GM12878 (cell line): ENCODE measurements at places on chromosomes 16 and 17.

GRCh38 chr17:21061971-21062526, 19.2 kb upstream of the USP22 start:
- DNase-seq: peak; percentile 55

GRCh38 chr16:55651841-55652824, 3.7 kb upstream of the SLC6A2 start:
- no peak for DNase-seq

DNA sequence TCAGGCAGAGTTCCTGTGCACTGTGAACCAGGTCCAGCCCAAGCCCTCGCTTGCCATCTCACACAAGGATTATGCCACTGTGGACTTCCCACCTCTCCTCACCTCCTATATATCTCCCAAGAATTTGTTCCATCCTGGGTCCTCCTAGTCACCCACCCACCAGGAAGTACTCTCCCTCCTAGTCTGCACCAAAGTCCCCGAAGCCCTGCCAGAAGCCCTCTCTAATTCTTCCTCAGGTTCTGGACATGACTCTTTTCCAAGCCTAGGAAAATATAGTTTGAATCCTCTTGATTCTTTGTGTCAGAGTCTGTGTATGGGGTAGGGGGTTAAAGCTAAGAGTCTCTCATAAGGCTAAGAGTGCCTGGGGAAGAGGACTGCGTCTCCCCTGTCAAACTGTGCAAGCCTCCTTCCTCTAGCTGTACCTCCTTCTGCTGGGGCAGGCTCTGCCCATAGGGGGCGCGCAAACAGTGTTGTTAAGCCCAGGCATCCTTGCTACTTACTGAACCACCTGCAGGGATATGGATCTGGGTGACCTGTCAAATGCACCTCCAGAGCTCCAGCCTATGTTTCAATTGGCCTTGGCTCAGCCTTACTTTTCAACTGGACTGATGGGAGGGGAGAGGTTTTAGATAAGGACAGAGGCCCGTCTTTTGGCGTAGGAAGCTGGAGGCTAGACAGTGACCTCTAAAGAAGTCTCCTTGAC, 16.6 kb upstream of the DLX4 start:
- DNase-seq: no peak

DNA sequence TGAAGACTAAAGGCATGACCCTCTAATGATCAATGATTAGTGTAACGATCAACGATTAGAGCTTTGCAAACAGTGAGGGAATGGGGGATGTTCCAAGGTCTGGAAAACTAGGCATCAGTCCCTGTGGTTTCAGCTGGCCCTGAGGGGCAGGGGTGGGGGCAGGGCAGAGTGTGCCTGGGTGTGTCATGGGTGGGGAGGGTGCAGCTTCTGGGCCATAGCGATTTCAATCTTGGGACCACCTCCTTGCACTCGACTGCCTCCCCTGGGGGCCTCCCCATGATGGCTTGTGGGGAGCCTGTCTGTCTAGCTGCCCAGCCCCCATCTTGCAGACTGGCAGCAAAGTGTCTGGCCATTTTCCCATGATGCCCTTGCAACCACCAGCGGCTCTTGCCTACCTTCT, 8.4 kb downstream of the TAC4 start:
- no peak for DNase-seq

DNA sequence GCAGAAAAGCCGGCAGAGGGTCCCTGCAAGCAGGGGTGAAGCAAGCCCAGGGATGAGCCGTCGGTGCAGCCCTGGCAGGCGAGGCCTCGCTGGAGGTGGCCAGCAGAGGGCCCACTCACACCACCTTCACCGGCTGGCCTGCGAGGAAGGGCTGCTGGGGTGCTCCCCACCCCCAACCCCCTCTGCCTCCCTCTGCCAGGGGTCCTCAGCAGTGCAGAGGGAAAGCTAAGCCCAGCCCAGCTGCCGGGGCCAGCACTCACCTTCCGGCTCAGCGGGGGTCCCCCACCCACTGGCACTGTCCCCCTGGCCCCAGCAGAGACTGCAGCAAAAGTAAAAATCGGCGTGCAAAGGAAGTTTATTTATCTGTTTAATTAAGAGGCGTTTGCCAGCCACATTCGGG, 113.4 kb downstream of the ENGASE start:
- no peak for DNase-seq

GRCh38 chr16:85245307-85246172, 133.3 kb upstream of the CIBAR2 start:
- DNase-seq: no peak

DNA sequence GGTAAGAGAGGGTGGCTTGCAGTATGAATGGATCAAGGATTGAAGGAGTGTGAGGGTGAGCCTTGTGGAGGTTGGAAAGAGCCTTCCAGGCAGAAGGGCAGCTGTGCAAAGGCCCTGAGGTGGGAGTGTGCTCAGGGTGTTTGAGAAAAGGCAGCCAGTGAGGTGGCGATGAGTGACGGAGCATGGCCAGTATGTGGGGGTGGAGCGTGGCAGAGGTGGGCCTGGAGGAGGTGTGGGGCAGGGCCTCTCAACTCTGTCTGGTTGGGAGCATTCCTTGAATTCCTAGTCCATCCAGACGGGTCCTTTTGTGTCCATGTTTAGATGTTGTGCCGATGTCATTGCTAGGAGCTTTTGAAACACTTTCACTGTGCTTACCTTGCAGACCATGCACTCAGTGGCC, 51.3 kb downstream of the EPN2 start:
- DNase-seq: no peak

- peak; percentile 86 for DNase-seq
Observed at GRCh38 chr16:84504420-84505248, at the start of gene MEAK7. Gene MEAK7 (minus strand): TSS chr16:84504659. CDS start chr16:84498086, 6,573 bp downstream.

DNA sequence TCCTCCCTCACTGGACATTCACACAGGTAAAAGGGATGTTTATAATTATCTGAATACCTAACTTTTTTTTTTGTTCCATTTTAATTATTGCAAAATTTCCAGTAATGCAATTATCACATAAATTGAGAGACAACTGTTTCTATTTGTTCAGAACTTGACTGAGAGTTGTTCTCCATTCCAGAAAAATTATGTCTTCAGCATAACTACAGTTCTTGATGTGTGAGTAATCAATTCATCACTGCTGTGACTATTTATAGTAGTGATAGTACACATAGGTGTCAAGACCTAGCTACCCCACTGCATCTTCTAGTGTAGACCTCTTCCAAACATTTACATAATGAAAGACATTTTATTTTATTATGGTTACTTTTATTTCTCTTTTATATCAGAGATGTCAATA, 5.8 kb upstream of the TNRC6A start:
- DNase-seq: no peak

DNA sequence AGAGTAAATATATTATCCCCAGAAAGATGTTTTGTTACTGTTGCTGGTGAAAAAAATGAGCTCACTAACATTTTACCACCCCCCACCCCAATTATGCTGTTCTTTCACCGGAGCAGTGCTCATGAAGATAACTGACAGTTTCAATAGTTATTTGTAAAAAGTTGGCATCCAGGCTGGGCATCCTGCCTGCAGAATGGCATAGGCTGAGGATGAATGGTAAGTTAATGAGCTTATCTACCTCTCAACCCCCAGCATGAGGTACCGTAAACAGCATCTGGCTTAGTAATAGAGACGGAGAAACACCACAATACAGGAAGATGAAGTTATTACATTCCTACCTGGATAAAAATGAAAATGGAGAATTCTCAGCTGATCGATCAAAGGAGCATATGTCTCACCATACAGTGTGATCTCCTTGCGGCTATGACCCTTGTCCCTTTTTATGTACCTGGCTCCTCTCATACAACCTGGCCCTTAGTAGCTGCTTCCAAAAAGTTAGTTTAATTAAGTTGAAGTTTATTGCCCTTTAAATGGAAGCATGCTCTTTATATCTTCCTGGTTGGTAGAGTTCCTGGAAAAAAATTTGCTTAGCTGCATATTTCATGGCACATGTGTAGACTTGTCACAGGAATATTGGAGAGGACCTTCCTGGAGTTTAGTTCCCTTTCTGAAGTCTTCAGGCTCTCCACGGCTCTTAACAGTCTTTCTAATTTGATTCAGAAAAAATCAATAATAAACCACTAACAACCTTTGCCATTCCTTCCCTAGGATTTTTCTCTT, 61.2 kb upstream of the MPHOSPH6 start:
- DNase-seq: no peak

GRCh38 chr16:21937336-21937829, 15.8 kb upstream of the UQCRC2 start:
- no peak for DNase-seq

DNA sequence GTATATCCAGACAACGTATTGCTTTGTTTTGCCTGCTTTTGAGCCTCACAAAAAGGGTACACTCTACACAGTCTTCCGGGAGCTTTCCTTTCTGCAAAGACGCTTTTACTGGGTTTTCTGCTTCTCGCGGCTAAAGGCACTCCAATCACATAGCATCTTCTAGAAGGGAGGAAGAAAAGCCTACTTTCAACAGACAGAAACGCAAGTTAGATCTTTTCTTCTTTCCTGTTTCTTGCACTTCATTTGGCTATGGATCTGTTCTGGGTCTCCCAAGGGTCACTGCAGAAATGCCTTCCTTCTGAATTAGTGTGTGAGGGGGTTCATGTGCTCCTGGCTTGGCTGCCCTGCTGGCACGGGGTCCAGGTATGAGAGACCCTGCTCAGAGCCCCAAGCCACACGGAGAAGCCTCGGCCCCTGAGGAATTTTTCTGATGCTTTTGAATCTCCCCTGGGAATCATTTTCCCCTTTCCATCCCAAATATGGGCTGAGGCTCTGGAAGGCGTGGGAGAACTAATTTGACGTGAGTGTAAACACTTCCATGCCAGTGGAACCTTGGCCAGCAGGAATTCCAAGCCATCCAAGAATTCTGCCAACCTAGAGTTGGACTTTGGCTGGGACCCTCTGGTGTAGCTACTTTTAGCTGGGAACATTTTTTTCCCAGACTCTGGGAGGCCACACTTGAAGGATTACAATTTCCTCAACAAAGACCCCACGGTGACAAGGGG, 49.6 kb upstream of the NKD1 start:
- DNase-seq: no peak

- DNase-seq: no peak
Observed at GRCh38 chr17:56448371-56448770, 145.1 kb upstream of the NOG start.

DNA sequence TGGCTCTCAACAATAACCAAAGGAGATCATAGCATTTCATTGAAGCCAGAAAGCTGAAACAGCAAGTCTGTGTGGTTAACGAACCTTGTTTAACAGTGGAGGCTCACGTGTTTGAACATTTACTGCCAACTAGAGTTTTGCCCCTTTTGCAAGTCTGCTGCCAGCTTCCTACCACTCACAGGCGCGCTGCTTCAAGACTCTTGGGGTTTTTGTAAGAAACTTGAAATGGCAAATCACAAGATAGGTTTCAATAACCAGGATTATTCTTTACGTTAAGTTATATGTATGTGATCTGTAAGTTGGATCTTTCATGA, 1.2 kb downstream of the SNTB2 start:
- no peak for DNase-seq

- no peak for DNase-seq
Observed at GRCh38 chr16:5895976-5896375, 798.4 kb upstream of the EEF2KMT start.

- DNase-seq: no peak
Observed at GRCh38 chr17:76027159-76027839, at the start of gene EVPL. Gene EVPL (minus strand): TSS chr17:76027306. CDS start chr17:76027198, 108 bp downstream.

GRCh38 chr16:4391631-4392381, 20.2 kb downstream of the VASN start:
- DNase-seq: no peak

DNA sequence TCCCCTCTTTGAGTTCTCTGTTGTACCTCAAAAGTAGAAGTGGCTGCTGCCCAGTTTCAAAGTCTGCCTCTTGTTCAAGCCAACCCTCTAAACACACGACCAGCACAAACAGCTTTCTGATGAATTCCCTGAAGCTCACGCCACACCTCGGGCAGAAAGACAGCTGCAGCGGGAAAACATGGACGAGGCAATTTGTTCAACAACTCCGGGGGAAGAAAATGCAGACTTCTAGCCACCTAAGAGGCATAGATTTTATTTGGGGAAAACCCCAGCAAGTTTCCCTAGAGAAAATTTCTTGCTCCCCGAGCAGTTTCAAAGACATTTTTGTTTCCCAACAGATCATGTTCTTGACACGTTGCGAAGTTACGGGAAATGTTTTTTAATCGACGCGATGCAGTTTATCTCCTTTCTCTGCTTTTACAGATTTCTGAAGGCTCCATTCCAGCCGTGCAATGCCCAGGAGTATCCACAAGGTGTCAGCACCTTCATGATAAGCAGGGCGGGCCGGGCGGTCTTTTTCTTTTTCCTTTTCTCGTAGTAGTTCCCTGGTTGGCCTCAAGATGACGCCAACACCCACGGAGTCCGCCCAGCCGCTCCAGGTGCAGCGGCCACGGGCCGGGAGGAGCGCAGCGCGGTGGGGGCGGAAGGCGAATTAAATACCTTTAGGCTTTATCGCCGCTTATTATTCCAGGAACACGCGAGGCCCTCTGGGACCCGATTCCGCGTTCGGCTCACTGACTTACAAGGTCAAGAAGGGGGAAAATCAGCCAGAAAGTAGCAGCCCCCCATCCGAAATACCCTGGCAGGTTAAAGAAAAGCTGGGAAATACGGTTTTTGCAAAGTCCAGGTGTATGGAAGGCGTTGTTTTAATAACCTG, 2.9 kb upstream of the FOXC2 start:
- DNase-seq: peak; percentile 17

GRCh38 chr16:17437127-17437720, 33.5 kb downstream of the XYLT1 start:
- no peak for DNase-seq

DNA sequence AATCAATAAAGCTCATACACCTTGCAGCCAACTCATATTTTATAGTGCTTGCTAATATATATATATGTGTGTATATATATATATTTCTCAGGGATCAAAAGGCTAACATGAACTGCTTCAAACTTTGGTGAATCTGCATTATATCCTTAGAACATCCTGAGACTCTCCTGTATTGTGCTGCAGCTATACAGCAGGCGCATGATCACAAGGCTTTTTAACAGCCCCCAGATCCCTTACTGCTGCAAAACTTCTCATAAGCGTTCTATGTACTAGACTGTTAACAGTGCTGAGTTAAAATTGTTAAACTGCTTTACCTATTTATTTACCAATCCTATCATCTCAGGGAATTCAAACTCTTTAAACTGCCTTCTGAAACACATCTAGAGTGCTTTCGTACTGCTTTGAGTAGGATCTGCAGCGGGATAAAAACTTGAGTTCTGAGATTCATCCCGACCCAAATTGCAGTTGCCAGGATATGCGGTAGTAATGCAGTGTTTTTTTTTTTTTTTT, 1.3 kb downstream of the GPATCH8 start:
- DNase-seq: no peak

DNA sequence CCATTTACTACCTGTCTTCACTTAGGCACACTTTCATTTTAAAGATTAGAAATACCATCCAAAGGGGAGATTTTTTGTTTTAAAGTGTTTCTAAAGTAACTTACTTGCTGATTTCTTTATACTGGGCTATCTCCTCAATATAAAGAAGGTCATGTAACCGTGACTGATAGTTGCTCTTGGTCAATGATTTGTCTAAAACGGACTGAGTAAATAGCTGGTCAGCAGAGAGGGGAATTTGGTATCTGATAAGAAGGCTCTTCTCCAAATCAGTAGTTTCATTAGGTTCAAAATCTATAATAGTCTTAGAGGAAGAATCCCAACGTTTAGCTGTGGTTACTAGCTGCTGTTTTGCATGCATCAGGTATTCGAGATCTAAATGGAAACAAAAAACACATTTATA, 66.4 kb downstream of the HELZ start:
- no peak for DNase-seq
